AG08395 (cell line): ENCODE measurements at places on chromosomes 7 and 10.

DNA sequence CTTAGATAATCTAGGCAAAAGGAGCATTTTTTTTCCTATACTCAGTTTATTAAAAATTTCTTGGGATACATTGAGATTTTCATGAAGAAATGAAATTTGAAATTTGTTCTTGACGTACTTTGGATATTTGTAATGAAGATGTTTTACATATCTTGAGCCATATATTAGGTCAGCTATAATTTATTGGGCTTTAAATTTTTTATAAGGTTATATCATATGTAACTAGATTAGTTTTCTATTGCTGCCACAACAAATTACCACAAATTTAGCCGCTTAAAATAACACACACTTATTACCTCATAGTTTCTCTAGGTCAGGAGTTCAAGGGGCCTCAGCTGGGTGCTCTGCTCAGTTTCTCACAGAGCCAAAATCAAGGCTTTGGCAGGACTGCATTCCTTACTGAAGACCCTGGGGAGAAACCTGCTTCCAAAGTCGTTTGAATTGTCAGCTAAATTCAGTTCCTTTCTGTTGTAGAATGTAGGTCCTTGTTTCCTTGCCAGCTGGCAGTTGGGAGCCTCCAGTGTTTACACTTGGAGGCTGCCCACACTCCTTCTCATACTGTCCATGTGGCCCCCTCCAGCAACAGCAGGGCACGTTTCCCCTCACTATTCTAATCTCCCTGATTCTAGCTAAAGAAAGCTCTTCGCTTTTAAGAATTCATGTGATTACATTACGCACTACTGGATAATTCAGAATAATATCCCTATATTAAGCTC, 42.6 kb upstream of the DNAH11 start:
- DNase-seq = no peak

GRCh38 chr7:115013886-115014285, 92.0 kb downstream of the MDFIC start:
- no peak for DNase-seq

- no peak for DNase-seq
These were observed 8.6 kb downstream of the MRC1 start for GRCh38 chr10:17817790-17818189.

GRCh38 chr7:157834501-157835163, 497.8 kb downstream of the DNAJB6 start:
- no peak for DNase-seq

- DNase-seq = no peak
These were observed 17.3 kb downstream of the ZNF777 start for GRCh38 chr7:149443523-149443922.

DNA sequence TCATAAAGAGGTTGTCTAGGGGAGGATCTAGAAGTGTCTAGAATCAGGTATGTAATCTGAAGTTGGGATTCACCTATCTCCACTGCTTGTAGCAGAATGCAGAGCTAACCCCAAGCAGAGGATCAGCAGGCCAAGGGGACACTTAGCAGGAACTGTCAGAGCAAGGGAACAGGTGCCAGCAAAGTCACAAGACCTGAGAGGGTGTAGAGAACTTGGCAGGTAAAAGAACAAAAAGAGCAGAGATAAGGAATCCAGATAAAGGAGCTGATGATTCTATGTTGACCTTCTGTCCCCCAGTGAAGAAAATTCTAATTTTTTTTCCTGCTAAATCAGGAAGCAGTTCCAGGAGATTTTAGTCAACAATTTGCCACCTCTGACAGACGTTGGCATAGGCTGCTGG, 91.4 kb upstream of the CCDC71L start:
- no peak for DNase-seq

DNA sequence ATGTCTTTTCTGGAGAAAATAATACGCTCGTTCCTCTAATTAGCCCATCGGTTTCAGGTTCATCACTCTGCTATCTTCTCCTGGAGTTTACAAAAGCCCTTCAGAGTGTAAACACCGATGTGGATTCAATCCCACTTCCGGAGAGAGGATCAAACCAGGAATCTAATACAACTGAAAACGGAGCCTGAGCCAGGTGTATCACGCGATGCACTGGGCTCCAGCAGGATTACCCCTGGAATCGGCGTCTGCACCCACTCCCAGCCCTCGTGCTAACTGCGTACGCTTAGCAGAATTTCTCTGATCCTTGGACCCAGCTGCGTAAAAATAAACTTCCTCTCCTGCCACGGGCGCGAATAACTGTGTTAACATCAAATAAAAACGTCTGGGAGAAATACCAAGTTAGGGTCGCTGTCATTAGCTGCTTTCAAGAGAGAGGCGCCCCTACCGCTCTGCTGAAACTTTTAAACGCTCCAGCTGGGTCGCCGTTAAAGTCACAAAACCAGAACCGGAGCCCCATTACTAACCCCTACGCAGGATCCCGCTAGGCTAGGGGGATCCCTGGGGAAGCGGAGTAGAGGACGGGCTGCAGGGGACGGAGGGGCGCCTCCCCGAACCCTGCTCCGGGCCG, 502 bp downstream of the ZNF3 start:
- DNase-seq = no peak

DNA sequence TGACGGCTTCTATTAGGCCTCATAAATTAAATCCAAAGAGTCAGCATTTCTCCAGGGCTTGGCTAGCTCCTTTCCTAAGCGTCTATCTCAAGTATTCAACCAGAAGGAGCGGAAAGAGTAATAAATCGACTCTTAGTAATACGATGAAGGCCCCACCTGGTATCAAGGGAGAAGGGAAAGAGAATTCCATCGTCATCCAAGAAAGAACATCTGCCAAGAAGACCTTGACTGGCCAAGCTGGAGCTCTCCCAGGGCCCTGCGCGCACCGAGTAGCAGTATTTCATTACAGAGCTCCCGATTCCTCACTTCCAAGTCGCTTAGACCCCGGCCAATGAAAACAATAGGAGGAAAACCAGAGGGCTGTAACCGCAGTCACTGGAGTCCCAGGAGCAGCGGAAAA, 178.0 kb upstream of the FRMD4A start:
- DNase-seq = no peak

GRCh38 chr7:50356212-50356944, 51.9 kb downstream of the IKZF1 start:
- no peak for DNase-seq

DNA sequence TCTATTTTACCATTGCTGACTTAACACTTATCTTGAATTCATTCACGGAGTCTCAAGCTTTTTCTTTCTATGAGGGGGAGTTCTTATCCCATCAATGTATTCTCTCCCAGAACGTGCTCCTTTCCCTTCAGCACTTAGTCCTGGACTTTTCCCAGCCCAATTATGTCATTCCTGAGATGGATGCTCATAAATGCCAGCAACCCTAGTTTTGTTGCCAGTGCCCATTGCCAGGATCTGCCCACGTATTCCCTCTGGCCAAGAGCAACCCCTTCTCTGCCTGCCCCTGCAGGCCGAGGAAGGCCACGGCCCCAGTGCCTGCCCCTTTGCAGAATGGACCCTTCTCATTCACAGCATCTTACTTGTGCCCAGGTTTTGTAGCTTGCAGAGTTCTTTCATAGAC, 67.4 kb upstream of the PPP1R3C start:
- peak; percentile 11 for DNase-seq

GRCh38 chr7:84548366-84549365, 354.1 kb upstream of the SEMA3A start:
- DNase-seq = peak; percentile 63

GRCh38 chr10:110413903-110414547, 83.7 kb upstream of the DUSP5 start:
- no peak for DNase-seq
